ENCODE measurements at places on chromosomes 1 and 21.

- peak; percentile 18 for DNase-seq
Observed at GRCh38 chr21:14864211-14865021, 200.4 kb downstream of the NRIP1 start.

DNA sequence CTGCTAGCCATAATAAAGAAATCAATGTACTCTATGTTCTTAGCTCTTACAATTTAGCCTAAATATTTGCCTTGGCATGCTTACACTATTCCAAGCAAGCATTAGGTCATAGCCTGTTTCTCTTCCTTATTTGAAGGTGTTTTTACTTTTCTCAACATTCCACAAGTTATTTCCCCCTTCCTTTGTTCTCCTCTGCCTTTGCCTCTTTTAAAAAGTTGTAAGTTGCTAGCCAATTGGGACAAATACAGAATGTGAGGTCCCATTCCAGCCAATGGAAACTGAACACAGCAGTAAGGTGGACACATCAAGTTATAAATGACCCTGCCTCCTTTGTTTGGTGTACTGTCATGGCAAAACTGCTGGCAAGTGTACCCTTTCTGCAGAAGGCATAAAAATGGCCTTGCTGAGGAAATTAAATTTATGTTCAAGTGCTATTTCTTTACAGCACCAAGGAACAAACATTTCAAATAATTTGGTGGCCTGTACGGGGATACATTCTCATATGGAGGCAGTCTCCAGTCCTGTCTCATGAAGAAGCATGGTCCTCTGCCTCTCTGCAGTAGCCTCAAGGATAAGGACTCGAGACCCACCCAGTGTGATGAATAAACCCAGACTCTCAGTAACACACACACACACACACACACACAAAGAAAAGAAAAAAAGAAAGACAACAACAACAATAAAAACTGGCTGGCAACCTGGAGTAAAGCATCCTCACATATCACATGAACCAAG is 28.8 kb upstream of the FMO1 start:
- no peak for DNase-seq

- no peak for DNase-seq
Observed at GRCh38 chr1:199109160-199109559, 470.3 kb downstream of the PTPRC start.

DNA sequence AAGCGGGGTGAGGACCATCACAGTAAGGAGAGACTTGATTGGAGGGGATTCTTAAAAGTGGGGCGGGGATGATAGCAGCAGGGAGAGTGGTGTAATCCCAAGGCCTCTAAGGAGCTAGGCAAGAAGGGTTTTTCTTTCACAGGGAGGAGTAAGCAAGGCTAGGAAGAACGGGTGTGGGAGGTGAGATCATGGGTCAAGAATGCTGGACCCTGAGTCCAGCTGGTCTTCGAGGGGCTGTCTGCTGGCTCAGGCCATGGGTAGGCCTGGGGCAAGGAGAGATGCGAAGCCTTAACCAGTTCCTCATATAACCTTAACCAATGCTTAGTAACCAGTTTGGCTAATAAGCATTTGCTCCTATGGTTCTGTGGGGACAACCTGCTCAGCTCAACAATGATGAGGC is 599.1 kb downstream of the NPHP4 start:
- no peak for DNase-seq

DNA sequence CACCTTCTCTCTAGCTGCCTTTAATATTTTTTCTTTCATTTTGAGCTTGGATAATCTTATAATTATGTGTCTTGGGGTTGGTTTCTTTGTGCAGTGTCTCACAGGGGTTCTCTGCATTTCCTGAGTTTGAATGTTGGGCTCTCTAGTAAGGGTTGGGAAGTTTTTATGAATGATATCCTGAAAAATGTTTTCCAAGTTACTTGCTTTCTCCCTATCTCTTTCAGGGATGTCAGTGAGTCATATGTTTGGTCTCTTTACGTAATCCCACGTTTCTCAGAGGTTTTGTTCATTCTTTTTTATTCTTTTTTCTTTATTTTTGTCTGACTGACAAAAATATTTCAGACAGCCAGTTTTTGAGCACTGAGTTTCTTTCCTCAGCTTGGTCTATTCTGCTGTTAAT is 55.4 kb upstream of the CCDC190 start:
- no peak for DNase-seq

DNA sequence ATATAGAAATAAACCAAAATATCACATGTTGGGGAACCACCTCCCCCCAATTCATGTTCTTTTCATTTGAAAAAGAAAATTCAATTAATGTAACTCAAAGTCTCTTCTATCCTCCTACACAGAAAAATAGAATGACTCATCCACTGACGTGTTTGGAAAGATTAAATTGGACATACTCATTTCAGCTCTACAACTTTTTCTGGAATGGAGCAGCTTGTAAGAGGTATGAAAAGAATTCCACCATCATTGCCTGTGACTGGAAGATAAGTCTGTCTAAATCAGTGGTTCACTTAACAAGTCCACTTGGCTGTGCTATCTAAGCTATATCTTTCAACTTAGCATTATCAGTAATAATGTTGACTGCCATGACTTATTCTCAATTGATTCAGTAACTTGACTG is 702.3 kb downstream of the BRINP3 start:
- DNase-seq: no peak

GRCh38 chr1:93690341-93690740 is 8.7 kb upstream of the BCAR3 start:
- DNase-seq: no peak

DNA sequence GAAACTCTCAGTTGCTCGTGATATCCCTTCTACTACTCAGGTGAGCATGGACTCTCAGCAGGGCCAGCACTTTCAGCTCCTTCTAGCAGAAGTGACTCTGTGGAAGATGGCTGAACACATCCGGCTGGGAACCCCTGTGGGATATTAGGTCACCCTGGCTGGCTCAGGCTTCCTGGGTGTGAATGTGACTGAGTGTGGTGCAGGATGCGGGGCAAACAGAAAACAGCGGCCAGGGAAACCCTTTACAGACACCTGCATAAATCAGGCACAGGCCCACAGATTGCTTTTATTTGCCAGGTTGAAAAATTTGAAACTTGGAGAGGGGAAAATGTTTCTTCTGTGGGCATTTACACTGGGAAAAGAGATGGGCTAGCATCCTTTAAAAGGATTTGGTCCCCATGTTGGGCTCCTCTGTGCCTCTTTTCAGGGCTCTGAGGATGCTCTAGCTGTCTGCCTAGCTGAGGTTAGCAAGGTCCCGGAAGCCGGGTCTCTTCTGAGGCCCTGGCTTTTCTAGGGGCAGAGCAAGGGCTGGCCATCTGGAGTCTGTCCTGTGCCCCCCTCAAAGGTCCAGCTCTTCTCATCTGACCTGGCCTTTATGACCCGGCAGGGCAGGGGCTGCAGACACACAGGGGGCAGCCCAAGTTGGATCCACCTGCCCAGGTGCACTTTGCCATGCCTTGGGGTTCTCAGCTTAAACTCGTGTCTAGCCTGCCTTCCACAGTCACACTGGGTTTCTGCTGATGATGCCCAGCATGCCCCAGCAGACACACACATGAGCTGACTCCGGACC is 243.0 kb downstream of the SIPA1L2 start:
- no peak for DNase-seq

- DNase-seq: no peak
Observed at GRCh38 chr1:203673550-203674411, 47.1 kb downstream of the ATP2B4 start.

- no peak for DNase-seq
Observed at GRCh38 chr1:16249596-16250241, 12.7 kb upstream of the CPLANE2 start.

DNA sequence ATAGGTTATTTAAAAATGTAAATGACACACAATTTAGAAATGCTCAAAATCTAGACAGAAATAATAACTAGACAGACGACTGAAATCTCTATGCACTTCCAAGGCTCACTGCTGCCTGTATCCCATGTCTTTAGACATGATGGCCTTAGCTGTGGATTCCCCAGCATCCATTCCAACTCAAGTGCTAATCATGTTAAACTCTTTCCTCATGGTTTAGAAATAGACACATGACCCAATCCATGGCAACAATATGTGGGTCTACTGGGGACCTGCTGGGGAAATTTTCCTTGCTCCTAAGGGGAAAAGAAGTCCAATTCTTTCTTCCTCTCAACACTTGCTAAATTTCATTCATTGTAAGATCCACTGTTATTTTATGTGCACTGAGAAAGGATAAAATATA is 188.5 kb downstream of the SLC45A1 start:
- no peak for DNase-seq

DNA sequence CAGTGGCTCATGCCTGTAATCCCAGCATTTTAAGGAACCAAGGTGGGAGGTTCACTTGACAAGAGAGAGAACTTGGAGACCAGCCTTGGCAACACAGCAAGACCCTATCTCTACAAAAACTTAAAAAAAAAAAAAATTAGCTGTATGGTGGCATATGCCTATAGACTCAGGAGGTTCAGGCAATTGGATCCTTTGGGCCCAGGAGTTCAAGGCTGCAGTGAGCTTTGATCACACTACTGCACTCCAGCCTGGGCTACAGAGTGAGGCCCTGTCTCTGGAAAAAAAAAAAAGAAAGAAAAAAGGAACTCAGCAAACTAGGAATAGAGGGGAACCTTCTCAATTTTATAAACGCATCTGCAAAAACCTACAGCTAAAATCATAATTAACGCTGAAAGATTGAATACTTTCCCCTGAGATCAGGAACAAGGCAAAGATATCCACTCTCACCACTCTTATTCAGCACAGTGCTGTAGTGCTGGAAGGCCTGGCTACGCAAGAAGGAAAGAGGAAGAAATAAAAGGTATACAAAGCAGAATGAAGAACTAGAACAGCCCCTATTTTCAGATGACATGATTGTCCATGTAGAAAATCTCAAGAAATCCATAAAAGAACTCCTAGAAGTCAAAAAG is 21.6 kb downstream of the HSF2BP start:
- no peak for DNase-seq

DNA sequence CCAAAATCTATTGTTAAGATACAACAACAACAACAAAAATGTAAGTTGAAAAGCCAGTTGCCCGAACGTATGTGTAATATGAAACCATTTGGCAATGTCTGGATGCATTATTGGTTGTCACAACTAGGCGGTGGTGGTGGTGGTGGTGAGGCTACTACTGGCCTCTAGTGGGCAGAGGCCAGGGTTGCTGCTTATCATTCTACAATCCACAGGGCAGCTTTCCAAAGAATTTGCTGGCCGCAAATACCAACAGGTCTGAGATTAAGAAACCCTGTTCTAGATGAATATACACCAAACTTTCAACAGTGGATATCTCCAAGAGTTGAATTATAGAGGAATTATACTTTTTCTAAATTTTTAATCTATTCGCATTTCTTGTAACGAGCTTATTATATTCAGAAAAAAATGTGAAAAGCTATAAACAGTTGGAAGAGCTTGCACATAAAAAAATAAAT is 26.8 kb upstream of the ZNF697 start:
- no peak for DNase-seq

DNA sequence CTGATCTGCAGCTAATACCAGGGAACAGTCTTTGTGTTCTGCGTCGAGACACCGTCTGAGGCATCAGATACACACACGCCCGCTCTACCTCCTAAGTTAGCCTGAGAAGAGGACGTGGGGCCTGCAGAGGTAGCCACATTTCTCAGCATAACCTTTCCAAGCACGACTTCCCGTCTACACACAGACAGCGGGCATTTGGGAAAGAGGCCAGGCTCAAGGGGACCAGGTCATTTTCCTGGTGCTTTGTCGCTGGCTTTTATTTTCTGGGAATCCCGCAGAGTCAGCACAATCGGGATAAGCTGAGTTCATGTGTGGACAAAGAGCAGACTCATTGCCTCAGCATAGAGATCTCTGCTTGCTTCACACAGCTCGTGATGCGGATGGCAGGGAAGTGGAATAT is 72.5 kb upstream of the SMYD2 start:
- DNase-seq: no peak

DNA sequence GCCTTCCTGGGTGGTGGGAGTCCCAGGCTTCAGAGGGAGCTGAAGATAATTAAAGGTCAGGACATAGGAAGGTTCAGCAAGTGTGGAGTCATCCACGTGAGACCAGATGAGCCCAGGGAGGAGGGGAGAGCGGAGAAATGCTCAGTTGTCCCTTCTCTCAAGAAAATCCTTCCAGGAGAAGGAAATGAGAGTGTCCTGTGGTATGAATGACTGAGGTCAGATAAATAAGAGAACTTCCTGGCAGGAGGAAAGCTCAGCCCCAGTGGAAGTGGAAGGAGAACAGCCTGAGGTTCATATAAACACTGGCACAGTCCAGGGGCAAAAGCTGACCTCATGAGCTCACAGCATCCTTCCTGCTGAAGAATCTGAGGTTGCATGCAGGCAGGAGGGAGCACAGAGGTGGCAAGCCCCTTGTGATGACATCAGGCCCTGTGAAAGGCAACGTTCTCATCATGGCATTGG is 97.6 kb downstream of the NAV1 start:
- DNase-seq: no peak

DNA sequence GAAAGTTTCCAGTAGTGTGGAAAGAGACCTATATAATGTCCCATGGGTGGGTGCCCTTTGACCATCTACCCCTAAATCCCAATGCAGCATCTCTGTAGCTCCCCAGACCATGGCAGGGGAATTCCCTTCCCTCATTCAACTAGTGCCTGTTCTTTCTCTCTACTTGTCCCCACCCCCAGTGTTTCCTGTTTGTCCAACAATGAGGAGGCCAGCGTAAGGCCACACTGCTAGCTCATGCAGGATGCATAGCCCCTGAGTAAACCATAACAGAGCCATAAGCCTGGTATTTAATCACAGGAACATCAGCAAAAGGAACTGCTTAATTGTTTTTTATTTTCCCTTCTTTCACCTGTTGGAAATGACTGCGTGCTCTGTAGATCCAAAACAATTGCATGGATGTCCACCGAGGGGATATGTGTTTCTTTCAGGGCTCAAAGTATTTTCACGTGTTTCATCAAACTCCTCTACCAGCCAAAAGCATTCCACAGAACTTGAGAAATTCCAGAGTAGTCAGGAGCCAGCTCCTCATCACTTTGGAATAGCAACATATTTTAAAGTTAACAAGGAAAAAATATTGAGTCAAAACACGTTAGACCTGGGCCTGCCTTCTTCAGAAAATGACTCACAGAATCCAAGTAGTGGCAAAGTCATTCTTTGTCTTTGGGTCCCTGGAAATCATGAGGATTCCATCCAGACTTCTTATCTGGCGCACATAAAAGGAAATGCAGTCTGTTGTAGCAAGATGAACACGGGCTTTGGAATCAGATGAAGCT is 162.5 kb upstream of the SGIP1 start:
- no peak for DNase-seq

- DNase-seq: no peak
Observed at GRCh38 chr1:76130992-76131391, 56.4 kb downstream of the ST6GALNAC3 start.

GRCh38 chr1:230087028-230087716 is 20.1 kb downstream of the GALNT2 start:
- DNase-seq: no peak

All from stimulated activated CD4-positive, alpha-beta T cell treated with anti-CD3 and anti-CD28 coated beads, Interleukin-1b, Interleukin-23, amount 100 ng/mL, for 4 hours (primary cell).